Cortex of kidney (tissue), 1 donor: ENCODE measurements at places on chromosomes 6 and 20.

DNA sequence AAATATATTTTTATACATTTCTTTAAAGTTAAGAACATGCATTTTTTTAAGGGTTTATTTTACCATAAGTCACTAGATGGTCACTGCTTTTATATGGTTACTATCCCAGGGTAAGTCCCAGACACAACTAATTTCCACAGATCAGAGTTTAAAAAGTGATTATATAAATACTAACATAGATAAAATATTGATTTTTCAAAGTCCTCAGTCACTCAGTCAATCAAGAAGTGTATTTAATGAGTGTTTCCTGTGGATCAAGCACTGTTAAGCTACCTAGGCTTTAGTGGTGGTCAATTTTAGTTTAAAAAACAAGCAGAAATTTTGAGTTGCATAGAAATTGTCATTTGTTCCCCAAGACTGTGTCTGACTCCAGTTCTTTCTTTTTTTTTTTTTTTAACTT, 399.5 kb upstream of the SYNCRIP start:
- no peak for DNase-seq

DNA sequence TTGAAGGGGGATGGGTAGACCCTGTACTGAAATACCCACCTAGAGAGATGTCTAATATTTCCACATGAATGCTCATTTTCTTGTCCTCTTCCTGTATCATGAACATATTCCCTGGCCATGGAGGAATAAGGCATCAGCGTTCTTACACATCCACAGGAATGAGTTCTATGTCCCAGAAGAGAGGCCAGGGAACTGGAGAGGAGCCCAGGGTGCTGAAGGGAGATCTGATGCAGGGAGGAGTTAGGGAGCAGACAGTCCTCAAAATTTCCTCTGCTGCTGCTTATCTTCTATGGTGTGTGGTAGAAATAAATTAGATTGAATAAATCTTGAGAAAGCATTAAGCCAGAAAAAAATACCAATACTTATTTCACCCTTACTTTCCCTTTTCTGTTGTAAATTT, 295.0 kb downstream of the KCNQ5 start:
- DNase-seq = no peak

- no peak for DNase-seq
Measured at GRCh38 chr6:7390226-7390878, 744 bp downstream of the RIOK1 start.

DNA sequence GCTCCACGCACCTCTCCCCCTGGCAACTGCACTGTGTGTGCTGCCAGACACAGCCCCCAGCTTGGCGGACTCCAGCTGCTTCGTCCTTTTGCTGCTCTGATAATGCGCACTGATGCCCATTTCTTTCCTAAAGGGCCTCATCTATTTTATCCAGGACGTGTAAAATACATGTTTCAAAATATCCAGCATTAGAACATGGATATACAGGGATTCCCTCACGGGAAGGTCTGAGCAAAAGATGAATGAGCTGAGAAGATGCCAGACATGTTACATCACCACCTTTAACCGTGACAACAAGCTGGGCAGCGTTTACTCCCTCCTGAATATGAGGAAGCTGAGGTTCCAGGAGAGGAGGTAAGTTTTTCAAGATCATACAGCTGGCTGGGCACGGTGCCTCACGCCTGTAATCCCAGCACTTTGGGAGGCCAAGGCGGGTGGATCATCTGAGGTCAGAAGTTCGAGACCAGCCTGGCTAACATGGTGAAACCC, 32.8 kb downstream of the TNXB start:
- DNase-seq = no peak

- DNase-seq = no peak
Measured at GRCh38 chr20:24980291-24981053, 12.1 kb downstream of the APMAP start.

- DNase-seq = no peak
Measured at GRCh38 chr20:12321736-12322135, 404.0 kb downstream of the BTBD3 start.

DNA sequence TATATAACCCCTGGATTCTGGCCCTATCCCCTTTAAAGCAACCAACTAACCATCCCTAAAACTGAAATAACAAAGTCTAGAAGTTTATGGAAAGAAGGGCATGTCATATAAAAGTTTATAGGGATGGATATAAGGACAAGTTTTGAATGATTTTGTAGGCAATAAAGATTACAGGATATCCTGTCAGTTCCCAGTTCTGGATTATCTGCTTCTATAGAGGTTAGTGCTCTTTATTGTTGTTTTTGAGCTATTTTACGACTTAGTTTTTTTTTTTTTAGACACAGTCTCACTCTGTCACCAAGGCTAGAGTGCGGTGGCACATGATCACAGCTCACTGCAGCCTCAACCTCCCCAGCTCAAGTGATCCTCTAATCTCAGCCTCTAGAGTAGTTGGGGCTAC, 48.3 kb downstream of the ZFP64 start:
- DNase-seq = no peak

GRCh38 chr6:21404577-21404976, 189.0 kb upstream of the SOX4 start:
- DNase-seq = no peak

GRCh38 chr20:35478804-35479472, 23.5 kb downstream of the CEP250 start:
- DNase-seq = no peak

GRCh38 chr20:36582322-36582721, 8.9 kb downstream of the TGIF2 start:
- no peak for DNase-seq

DNA sequence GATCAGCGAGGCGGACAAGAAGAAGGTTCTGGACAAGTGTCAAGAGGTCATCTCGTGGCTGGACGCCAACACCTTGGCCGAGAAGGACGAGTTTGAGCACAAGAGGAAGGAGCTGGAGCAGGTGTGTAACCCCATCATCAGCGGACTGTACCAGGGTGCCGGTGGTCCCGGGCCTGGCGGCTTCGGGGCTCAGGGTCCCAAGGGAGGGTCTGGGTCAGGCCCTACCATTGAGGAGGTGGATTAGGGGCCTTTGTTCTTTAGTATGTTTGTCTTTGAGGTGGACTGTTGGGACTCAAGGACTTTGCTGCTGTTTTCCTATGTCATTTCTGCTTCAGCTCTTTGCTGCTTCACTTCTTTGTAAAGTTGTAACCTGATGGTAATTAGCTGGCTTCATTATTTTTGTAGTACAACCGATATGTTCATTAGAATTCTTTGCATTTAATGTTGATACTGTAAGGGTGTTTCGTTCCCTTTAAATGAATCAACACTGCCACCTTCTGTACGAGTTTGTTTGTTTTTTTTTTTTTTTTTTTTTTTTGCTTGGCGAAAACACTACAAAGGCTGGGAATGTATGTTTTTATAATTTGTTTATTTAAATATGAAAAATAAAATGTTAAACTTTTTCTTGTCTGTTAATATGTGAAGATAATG, 2.2 kb downstream of the HSPA1B start:
- no peak for DNase-seq

DNA sequence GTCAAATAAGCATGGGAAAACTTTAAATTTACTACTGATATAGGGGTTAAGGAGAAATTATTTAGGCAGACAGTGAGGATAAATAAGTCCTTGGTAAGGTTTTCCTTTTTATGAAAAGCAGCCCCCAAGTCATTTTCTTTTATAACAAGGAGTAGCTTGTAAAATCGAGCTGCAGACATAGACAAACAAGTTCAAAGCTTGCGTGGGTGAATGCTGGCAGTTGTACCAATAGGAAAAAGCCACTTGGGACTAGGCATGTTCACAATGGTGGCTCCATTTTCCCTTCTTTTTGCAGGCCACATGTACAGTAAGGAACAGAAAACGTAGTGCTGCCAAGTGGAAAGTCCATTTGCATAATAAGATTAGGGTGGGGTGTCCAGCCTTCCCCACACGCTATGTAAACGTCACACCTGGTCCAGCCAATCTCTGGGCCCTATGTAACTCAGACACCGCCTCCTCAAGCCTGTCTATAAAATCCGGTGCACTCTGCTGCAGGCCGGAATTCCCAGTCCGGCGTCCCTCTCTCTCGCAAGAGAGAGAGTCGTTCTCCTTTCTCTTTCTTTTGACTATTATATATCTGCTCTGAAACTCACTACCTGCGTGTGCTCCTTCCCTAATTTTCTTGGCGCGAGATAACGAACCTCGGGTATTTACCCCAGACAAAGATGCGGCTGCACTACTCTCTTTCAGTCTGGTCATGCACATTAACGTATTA, 217.1 kb upstream of the MAN1A1 start:
- DNase-seq = no peak

DNA sequence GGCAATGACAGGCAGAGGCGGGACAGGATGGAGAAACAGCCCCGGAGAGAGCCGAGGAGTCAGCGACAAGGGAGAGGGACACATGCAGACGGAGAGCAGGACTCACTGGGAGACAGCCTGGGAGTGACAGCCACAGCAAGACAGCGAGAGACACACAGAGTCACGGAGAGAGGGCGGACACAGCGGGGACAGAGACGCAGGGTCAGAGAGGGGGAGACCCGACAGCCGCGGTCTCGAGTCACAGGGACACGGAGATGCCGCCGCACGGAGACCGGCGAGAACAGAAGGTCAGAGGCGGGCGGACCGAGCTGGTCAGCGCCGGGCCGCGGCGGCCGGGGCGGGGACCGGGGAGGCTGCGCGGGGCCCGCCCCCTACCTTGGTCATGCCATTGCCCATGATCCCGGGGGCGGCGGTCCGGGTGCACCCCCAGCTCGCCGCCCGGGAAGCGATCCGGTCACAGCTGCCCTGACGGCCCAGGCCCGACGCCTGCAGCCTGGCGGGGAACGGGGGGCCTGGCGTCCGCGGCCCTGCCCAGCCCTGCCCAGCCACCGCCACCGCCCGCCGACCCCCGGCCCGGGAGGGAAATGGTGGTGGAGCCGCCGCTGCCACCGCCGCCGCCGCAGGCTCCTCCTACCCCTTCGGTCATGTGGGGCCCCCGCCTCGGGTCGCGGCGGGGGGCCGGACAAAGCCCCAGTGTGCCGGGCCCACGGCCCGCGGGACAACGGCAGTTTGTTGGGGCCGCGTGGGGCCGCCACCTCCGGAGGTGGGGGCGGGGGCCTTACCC, at the start of the genes DUSP15 and TTLL9:
DUSP15 (minus strand) TSS at position 586 of the 784 bp plus-strand sequence; CDS start at position 396, 190 bp downstream.
TTLL9 (plus strand) TSS at position 693 of the 784 bp plus-strand sequence. CDS start 493 bp downstream, outside the sequence.
- peak; percentile 24 for DNase-seq

DNA sequence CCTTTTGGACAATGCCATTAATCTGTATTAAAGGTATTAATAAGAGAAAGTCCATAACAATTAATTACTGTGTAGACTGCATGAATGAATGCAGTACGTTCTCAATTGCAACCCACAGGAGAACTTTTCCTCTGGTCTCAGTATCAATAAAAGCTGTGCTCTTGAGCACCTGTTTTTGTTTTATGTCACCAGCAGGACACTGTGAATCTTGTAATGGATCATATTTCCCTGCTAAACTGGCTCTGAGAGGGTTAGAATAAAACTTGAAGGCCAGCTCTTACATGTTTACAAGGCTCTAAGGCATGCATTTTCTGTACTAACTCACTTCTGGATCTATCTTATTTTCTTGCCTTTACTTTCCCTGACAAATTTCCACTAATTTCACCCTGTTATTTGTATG, 214.3 kb upstream of the PLN start:
- DNase-seq = no peak

GRCh38 chr6:17580518-17581048, 19.5 kb upstream of the FAM8A1 start:
- DNase-seq = no peak

GRCh38 chr6:166305562-166306117, 2.6 kb downstream of the PRR18 start:
- DNase-seq = no peak

GRCh38 chr20:8242827-8243724, 111.0 kb downstream of the PLCB1 start:
- no peak for DNase-seq

- DNase-seq = no peak
Measured at GRCh38 chr6:38279423-38279822, 360.3 kb downstream of the BTBD9 start.

- no peak for DNase-seq
Measured at GRCh38 chr6:144379356-144379755, 94.2 kb downstream of the UTRN start.
